ENCODE measurements at places on chromosomes 3 and 15.

DNA sequence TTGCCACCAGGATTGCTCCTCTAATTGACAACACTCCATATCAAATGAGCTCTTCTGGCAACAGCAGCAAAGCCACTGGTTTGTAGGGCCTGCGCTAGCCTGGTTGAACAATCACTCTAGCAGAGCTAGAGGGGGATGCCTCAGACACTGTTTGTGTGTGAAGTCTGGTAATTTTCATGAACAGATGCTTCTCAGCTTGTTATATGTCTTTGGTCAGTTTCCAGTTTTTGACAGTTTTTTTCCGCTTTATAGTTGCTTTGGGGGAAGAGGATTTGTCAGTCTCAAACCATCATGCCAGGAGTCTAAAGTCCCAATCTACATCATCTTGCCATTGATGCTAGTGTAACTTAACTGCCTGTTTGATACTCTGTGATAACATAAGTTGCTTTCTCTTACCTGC, 136.0 kb downstream of the HCN4 start:
- DNase-seq, result no peak

- DNase-seq, result no peak
Observed at GRCh38 chr15:72737723-72738122, 45.8 kb downstream of the ADPGK start.

- no peak for DNase-seq
Observed at GRCh38 chr15:91484141-91484540, 369.4 kb upstream of the SLCO3A1 start.

DNA sequence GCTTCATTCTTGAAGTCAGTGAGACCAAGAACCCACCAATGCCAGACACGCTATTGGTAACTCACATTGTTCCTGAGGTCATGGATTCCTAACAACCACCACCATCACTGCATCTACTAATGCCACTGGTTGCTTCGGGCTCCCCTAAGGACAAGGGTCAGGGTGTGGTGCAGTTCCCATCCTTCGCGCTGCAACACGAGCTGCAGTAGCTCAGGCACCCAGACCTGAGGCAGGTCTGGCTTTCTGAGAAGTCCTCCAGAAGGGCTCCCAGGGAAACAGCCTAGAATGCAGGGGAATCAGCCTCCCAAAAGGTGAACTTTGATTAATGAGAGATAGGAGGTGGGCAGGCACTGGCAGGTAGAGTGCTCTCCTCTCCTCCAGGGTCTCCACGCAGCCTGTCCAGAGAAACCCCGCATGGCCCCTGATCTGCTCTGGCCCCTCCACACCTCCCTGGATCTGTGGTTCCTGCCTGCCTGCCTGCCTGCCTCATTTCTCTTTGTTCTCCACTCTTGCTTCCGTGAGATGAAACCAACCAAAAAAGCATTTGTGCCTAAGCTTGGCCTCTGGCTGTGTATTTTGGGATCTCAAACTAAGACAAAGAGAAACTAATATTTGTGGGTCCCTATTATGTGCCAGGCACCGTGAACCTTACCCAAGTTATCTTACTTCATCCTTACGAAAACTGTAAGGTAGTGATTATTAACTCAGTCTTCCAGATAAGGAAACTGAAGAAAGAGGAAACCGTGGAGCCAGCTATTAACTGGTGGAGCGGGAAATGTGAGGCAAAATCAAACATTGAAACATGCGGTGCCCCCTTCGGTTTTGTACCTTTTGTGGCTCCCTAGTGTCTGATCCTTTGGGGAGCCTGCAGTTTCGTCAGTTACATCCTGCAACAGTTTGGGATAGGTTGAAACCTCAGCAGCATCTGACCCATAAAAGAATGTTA, 43.9 kb upstream of the USP3 start:
- DNase-seq, result no peak

GRCh38 chr15:89806559-89807550, 7.8 kb downstream of the ANPEP start:
- DNase-seq, result no peak

GRCh38 chr3:76310089-76310488, 524.7 kb upstream of the ZNF717 start:
- no peak for DNase-seq

GRCh38 chr15:50128266-50128665, 9.2 kb upstream of the ATP8B4 start:
- no peak for DNase-seq

- DNase-seq, result no peak
Observed at GRCh38 chr3:62876064-62876463, 848 bp upstream of the CADPS start.

- DNase-seq, result no peak
Observed at GRCh38 chr3:44318891-44319311, 19.7 kb upstream of the TCAIM start.

- no peak for DNase-seq
Observed at GRCh38 chr15:37014137-37014536, 86.2 kb downstream of the MEIS2 start.

DNA sequence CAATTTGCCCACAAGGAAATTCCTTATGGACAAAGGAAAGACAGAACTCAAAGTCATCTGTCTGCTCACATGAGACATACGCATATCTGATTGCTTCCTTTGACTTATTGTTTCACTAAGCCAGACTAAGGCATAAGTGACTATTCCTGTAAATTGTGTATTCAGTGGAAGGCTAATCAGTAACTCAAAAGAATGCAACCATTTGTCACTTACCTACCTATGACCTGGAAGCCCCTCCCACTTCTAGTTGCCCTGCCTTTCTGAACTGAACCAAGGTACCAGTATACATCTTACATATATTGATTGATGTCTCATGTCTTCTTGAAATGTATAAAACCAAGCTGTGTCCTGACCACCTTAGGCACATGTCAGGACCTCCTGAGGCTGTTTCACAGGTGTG, 53.5 kb upstream of the PROK2 start:
- DNase-seq, result no peak

GRCh38 chr3:106341586-106342162, 472.9 kb upstream of the CBLB start:
- no peak for DNase-seq

GRCh38 chr3:104564045-104564643, 802.6 kb upstream of the ALCAM start:
- DNase-seq, result peak; percentile 50

DNA sequence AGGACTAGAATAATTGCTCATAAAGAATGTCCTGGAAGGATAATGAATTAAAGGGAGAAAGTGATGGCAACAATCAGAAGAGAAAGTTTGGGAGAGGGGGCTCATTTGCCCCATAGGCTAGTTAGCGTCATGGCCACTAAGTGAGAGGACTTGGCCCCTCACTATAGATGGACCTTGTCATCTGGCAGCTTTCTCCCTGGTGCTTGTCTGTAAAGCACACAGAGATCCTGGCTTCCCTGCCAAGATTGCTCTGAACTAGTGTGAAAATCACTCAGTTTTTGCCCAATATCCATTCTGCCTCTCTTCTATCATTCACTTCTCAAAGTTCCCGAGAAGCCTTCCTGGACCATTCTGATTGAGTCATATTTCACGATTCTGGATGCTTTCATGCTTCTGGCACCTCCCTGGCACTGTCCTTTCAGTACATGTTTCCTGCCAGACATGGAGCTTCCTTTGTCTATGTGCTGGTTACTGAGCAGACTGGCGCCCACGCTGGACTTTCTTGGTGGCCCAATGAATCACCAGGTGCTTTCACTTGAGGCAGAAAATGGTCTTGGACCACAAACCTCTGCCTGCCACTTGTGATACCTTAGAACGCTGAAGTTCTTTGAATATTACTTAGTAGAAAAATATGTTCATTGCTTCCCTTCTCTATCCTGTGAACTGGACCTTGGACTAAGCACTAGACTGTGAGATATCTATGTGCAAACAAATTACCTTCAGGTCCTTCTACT, 709.6 kb upstream of the CFAP20DC start:
- no peak for DNase-seq

DNA sequence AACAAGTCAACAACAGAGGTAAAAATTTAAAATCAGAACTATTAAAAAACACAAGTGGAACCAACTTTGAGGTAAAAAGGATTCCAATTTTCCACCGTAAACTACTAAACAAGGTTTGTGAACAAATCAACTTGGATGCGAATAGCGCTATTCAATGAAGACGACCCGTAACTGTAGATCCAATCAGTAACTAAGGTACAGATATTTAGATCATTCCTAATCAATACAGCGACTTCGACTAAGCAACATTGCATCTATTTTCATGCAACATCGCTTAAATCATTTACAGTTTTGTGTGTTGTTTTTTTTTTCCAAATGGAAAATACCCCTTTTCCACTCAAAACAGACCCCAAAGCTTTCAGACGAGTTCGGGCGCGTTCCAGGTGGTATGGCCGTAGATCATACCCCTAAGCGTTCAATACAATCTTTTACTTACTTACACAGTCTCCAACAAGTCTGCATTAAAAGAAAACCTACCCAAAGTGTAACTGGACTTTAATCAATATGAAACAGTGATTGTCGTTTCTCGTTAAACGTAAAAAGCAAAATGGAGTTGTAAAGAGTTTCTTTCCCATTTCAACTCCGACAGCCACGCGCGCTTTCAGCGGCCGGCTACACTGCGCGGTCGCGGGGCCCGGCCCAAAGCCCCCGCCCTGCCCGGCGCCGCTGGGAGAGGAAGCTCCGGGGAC, 786 bp downstream of the RHOA start:
- no peak for DNase-seq

DNA sequence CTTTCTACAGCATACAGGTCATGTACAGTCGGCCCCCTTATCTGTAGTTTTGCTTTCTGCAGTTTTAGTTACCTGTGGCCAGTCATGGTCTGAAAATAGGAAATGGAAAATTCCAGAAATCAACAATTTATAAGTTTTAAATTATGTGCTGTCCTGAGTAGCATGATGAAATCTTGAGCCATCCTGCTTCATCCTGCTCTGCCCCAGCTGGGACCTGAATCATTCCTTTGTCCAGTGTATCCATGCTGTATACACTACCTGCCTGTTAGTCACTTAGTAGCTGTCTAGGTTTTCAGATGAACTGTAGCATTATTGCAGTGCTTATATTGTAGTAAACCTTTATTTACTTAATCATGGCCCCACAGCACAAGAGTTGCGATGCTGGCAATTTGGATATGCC, 44.8 kb downstream of the AP4E1 start:
- DNase-seq, result no peak

GRCh38 chr3:94171954-94172353, 109.1 kb downstream of the NSUN3 start:
- no peak for DNase-seq

- no peak for DNase-seq
Observed at GRCh38 chr15:100714749-100715342, 112.5 kb downstream of the ASB7 start.

GRCh38 chr15:70461992-70462391, 301.4 kb downstream of the UACA start:
- DNase-seq, result no peak

DNA sequence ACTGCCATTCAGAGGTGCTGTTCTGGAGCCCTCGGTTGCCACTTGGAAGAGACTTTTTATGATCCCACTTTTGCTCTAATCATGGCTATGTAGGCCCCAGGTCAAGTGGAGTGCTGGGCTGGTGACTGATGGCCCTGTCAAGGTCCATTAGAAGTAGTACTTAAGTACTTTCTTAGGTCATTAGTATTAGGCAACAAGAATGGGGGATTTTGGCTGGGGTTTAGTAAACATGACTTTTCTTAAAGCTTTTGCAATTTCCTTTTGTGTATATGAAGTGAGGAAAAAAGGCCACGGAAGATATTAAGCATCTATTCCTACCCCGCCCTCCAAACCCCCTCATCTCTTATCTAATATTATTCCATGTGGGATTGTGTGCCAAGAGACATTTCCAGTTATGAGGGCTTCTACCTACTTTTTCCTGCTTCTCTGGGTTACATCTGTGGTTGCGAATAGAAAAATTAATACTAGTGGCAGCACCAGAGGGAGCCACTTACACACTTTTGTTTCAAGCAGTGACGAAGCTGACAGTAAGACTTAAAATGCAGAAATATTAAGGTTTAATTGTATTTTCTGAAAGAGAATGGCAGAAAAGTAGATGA, 13.9 kb downstream of the NLGN1 start:
- DNase-seq, result no peak

GRCh38 chr3:184620475-184621119, 59.0 kb downstream of the EPHB3 start:
- DNase-seq, result no peak

DNA sequence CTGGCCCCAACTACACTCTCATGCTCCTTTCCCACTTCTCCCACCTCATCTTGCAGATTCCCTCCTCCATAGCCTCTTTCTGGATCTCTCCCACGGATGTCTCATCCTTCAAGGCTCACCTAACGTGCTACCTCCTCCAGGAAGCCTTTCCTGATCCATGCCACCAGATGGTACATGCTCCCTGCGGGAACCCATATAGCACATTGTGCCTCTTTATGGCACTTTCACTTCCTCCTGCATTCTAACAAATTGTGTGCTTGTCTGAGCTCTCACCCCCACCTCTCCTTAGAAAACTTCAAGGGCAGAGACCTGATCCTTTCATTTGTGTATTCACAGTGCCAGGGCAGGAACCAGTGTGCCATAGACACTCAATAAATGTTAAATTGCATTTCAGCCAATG, 63.0 kb downstream of the HES1 start:
- DNase-seq, result no peak

DNA sequence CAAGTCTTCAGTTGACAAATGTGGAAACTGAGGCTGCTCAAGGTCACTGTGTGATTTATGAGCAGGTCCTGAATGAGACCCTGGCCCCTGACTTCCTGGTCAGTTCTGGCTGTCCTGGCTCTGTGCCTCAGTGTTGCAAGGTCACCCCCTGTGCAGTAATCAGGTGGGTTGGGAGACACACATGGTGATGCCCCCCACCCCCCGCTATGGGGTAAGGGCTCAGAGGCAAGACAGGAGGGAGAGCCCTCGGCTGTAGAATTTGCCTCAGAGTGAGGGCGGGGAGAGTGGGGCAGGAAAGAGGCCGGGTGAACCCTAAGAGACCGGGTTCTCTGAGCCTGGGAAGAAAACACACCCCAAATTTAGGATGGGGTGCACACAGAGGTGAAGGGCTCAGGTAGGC, 98.5 kb downstream of the MEGF11 start:
- no peak for DNase-seq

- no peak for DNase-seq
Observed at GRCh38 chr3:11930084-11930483, 74.1 kb upstream of the SYN2 start.

GRCh38 chr3:195307711-195308110, 36.8 kb upstream of the XXYLT1 start:
- no peak for DNase-seq

GRCh38 chr3:158961471-158961870, 159.6 kb downstream of the MFSD1 start:
- no peak for DNase-seq

DNA sequence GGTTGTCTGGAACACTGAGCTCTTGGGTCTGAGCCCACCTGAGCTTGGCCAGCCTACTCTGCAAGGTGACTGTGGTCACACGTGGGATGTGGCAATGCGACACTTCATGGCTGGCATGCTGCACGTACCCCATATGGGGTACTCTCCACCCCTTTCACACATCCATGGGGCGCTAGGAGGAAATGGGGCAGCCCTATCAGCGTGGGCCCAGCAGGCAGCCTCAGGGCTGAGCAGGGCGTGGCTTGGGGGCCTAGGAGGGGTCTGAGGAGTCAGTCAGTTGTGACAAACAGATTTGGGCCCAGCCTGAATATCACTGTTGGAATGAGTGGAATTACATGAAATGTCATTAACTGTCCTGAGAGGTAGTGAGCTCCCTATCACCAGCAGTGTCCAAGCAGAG, 82.3 kb upstream of the LINGO1 start:
- DNase-seq, result no peak

All from activated CD4-positive, alpha-beta T cell treated with anti-CD3 and anti-CD28 coated beads for 24 hours (primary cell).